Stimulated activated CD4-positive, alpha-beta T cell treated with anti-CD3 and anti-CD28 coated beads, Interleukin-15, amount 100 ng/mL, for 1 hour (primary cell): ENCODE measurements at places on chromosomes 7 and 10.

- no peak for DNase-seq
Observed at GRCh38 chr10:92742331-92743228, 52.8 kb downstream of the HHEX start.

DNA sequence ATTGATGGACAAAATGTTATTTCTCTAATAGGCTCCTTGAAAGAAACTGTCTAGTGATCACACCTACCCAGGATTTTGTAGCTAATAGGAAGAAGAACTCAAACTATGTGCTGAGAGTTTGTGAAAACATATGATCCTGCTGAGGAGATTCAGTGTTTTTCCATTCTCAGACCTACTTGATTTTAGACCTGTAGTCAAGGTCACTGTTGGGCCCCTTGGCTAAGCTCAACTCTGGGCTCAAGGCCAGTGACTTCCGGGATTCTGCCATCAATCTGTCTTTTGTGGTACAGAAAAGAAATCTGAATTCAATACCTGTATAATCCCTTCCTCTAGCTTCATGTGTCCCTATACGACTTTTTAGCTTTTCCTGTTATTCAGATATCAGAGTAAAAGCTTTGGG is 79.7 kb upstream of the FERD3L start:
- DNase-seq = no peak

DNA sequence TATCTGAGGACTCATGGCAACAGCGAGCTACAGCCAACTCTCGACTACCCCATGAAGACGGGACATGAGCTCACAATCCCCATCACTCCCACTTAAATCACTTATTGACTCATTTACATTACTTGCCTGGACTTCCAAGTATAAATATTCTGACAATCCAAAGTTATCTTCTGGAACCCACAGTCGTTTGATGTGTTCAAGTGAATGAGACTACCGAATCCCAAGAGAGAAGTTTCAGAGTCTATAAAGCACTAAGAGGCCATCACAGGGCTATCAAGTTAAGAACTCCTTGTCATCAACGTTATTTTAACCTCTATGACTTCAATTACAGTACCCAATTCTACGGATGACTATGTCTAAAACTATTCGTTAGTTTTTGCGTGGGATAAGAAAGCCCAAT is 11.5 kb upstream of the ANAPC16 start:
- DNase-seq = no peak

GRCh38 chr7:361680-362401 is 71.9 kb downstream of the FOXL3 start:
- no peak for DNase-seq

GRCh38 chr7:44322631-44323363 is 2.6 kb downstream of the CAMK2B start:
- no peak for DNase-seq

DNA sequence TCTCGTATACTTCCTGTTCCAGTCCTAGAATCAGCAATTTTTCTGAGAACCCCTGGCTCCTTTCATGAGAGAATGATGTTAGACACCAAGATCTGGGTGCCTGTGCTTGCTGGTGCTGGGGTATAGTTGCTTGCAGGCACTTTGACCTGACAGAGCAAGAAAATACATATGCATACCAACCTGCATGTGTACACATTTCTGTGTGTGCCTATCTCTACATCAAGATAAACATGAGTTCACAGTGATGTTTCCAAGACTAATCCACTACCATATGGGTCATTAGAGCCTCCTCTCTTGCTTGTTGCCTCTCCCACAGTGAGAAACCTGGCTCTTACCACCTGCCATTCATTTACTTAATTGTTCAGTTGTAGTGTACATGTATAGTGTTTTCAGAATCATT is 229.1 kb upstream of the IGFBP3 start:
- DNase-seq = no peak

DNA sequence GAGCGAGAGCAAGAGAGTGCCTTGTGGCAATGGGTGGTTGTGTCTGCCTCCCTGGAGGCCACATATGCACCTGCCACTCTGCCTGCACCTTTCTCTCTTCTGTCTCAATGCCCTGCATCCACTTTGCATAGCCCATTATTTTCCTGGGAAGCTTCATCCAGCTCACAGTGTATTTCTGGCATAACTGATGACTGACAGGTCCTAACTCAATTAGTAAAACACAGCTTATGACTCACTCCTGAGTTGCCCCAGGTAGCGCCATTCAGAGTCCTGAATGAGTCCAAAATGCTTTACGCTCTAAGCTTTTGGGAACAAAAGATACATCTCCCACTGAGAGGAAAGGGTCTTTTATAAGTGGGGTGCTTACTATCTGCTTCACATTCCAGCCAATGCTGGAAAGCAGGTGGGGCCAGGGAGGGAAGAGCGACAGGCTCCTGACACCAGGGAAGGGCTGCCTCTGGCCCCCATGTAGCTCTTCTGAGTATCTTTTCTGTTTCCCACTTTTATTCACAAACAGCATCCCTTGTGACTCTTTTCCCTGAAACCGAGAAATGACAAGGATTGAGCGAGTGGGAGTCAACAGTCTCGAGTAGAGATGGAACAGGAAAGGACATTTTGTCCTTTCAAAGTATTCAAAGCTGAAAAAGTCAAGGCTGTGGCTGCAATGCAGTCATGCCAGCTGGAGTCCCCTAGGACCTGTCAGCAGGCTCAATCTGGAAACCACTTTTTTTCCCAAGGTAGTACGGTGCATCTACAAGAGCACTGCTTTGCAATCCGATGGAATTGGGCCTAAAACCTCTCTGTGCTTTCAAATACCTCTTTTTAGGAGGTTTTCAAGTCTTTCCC is 479.3 kb upstream of the PODXL start:
- no peak for DNase-seq

DNA sequence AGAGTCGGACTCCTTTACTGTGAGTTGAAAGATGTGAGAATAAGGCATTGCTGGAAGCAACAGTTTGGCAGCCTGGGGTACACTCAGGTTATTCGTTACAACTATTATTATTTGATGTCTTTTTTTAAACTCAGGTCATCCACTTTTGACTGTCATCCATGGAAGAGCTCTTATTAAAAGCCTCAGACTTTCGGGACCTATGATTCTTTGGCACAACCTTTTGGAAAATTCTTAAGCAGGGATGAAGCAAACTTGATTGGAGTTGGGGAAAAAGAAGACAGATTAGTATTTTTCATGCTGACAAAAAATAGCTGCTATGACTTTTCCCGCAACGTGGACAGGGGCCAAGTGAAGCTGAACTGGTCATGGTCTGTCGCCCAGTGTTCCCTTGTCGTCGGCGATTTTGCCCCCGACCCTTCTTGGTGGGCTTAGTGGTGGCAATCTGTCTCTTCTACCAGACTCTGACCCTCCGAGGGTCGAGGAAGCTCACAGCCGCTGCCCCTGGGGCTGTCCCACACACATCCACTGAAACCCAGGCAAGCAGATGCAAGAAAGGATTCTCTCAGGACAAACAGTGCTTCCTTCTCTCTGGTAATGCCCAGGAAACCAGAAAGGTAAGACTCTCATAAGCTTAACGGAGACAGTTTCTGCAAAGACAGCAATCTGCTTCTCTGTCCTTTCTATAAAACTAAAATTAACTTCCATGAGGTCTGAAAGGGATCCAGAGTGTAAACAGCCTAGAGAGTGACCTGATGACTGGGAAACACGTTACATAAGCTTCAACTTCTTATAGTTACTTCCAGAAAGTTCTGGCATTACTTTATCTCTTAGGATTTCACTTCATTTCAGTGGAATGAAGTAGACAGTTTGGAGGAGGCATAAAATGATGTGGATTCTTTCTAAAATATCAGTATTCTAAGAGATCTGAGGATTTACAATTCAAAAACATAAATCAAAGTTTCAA is 1.0 kb downstream of the CPED1 start:
- no peak for DNase-seq

- DNase-seq = no peak
Observed at GRCh38 chr10:97785731-97786130, 13.9 kb upstream of the SFRP5 start.

GRCh38 chr10:44863344-44864047 is 47.6 kb upstream of the TMEM72 start:
- no peak for DNase-seq
